ENCODE measurements at places on chromosomes 5 and 9.

- no peak for DNase-seq
Observed at GRCh38 chr5:125012727-125013451, 266.4 kb upstream of the ZNF608 start.

- DNase-seq = no peak
Observed at GRCh38 chr5:168093200-168093910, 198.1 kb upstream of the WWC1 start.

GRCh38 chr5:488241-488640 is 36.0 kb downstream of the SLC9A3 start:
- no peak for DNase-seq

DNA sequence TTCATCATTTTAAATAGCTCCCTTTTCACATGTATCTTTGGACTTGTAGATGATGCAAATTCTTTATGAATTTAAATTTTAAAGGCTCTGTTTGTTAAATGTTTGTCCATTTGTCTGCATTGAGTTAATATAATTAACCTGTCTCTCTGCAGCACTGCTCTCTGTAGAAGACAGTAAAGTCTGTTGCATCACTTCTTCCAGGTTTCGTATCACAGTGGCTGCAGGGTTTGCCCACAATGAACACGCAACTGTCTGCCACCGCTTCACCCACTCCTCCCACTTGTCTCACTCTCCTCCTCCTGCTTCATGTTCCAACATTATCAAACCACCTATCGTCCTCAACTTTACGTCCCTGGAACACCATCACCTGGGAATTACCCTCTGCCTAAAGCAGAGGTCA is 231.3 kb upstream of the SLC30A5 start:
- no peak for DNase-seq

DNA sequence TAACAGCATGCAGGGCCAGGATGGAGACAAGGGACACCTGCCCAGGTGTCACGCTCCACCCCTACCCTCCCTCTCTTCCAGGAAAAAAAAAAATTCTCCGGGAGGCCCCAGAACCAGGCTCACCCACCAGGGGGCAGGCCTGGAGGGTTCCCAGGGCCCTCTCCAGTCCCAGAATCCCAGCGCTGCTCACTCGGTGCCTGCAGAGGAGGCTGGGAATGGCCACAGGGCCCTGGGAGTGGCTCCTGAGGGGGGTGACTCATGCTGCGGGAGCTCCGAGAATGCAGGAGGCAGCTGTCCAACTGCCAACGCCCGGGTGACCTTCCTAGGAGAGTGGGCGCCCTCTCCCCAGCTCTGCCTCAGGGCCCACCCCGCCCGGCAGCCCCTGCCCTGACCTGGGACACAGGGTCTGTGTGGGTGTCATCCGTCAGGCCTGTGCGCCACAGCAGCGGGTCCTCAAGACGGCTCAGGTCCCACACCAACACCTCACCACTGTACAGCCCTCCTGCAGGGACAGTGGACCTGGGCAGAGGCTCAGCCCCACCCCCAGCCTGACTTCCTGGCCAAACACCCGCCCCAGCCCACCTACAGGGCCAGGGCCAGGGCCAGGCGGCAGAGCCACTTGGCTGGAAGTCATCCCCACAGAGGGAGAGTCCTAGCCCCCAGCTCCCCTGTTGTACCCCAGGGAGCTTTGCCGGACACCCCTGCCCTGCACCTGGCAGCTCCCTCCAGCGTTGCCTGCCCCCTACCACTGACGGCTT is 21.2 kb downstream of the DYNC2I2 start:
- DNase-seq = no peak

GRCh38 chr9:31733166-31733565 is 651.3 kb upstream of the ACO1 start:
- no peak for DNase-seq

- no peak for DNase-seq
Observed at GRCh38 chr5:137446615-137447014, 52.5 kb downstream of the SPOCK1 start.

GRCh38 chr5:72160329-72160728 is 53.1 kb downstream of the MAP1B start:
- no peak for DNase-seq

DNA sequence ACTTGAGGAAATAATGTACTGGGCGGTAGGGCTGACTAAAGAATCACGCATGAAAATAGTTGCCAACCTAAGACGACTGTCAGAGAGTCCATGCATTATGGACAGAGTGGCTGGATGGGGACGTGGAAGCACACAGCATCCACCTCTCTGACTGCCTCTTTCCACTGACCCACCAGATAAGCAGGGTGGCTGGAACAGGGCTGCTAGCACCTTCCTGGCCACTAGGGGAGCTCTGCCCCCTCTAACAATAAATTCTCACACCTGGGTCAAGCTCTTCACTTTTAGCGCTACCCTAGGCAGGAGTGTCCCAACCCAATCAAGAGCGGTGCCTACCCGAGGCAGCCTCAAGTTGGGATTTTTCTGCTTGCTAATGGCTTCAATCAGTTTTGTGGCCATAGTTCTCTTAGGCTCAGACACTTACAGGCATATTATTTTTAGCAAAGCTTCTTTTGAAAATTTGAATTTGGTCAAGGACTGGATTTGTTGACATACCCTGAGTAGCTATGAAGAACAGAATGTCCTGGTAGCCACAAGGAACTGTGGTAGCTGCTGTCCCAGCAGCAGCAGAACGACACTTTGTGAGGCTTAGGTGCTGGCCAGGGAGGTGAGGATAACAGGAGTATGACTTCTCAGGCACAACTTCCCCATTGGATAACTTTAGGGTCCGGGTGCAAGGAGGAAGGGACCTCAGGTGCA is 6.9 kb upstream of the TPM2 start:
- peak; percentile 27 for DNase-seq

DNA sequence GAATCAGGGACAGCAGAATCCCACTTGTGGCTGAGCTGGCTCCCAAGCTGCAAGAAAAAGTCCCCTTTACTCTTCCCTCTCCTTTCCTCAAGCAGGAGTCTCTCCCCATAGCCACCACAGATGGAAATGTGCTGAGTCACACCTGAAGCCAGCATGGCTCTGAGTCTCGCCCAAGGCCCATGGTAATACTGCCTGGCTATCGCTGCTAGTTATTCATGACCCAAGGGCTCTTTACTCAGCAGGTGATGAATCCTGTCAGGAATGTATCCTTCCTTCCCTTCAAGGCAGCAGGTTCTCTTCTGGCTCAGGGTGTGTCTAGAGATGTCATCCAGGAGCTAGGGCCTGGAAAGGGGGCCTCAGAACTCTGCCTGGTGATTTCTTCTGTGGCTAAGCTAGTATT is 403.3 kb upstream of the PTPRD start:
- DNase-seq = no peak

- DNase-seq = no peak
Observed at GRCh38 chr9:80649496-80649895, 1039.9 kb downstream of the TLE1 start.

- DNase-seq = no peak
Observed at GRCh38 chr5:91168859-91169258, 214.3 kb downstream of the ARRDC3 start.

- no peak for DNase-seq
Observed at GRCh38 chr5:52378237-52378636, 409.5 kb upstream of the ITGA1 start.

DNA sequence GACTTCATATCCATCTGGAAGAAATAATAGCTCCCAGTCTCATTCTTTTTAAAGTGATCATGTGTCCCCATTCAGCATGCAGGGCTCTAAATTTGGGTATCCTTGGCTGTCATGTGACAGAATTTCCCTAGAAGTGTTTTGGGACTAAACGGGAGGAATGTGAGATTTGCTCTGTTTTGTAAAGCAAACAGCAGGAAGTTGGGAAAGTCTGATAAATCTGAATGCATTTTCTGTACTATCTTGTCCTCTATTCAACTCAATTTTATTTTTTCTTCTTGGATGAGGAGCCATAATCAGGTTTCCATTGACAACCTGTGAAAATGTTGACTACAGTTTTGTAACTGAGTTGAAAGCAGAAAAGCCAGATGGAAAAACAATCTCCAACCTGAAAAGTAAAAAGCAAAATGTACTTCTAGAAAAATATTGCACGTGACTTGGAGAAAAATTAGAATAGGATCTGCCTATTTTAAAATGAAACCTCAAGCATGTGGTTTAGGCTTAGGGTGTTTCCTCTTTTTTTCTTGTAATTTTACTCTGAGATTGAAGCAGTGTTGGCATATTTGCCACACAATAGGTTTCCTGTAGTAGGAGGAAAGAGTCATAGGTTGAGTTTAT is 76.2 kb upstream of the IL6ST start:
- no peak for DNase-seq

- no peak for DNase-seq
Observed at GRCh38 chr5:76691467-76692273, 24.3 kb upstream of the F2R start.

- no peak for DNase-seq
Observed at GRCh38 chr5:103744159-103744558, 181.6 kb upstream of the NUDT12 start.

DNA sequence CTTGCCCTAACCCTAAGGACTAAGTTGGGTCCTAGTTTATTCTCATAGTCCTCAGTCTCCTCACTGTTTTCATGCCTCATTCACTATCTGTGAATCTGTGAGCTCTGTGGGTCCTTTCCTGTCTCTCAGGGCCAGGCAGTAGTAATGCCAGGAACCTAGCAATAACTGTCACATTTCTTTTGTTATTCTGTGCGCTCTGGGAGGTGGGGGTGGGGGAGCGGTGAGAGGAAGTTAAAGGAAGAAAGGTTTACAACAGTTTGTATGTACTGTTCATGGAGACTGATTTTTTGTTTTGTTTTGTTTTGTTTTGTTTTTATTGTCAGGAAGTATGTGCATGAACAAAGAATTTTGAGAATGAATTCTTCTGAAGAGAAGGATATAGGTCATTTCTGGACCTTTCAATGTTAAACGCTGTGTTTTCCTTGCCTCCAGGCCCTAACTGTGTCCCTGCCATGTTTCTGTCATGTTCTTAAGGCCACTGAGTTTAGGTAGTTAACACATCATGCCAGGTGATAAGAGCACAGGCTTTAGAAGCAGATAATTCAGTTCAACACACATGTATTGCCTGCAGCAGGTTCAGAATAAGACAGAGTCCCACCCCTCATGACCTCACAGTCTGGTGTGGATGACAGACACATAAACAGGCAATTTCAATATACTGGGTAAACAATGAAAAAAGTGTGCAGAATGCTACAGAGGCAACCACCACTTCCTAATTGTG is 13.3 kb upstream of the FEM1C start:
- no peak for DNase-seq

DNA sequence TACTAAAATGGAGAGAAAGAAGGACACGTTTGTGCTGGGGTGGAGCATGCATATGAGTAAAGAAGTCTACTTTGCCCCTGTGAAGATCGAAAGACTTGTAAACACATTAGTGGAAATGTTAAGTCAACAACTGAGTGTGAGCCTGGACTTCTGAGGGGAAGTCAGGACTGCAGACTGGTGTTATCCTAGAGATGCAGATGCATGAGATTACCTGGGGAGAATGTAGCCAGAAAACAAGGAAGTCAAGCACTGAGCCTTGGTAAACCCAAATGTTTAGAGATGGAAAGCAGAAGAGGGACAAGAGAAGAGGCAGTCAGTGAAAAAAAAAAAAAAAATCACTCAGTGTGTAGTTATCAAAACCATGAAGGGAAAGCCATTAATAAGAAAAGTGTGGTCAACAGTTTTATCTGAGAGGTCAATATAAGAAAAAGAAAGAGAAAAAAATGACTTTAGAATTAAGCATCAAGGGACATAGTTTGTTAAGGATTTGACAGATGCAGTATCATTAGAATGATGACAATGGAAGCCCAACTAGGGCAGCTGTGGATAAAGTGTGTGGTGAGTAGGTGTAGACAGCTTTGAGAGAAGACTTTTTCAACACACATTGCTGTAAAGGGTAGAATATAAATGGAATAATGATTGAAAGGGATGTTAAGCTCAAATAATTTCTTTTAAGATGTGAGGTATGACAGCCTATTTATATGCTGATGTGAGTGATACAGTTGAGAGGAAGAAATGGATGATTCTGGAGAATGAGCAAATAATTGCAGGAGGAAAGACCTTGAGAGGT is 22.2 kb downstream of the JAKMIP2 start:
- DNase-seq = no peak

- DNase-seq = no peak
Observed at GRCh38 chr9:32839013-32839885, 55.9 kb downstream of the TMEM215 start.

DNA sequence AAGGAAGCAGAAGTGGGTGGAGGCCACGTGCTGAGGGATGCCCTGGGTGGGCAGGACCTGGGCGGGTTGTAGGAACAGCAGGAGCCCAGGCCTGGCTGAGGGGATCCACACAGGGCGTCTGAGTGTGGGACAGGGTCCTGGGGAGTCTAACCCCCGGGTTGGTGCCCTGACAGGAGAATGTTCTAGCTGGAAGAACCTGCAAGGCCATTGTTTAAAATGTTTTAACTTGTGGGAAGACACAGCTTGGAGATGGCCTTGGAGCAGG is 33.9 kb upstream of the SUSD3 start:
- DNase-seq = no peak

- DNase-seq = no peak
Observed at GRCh38 chr9:75063556-75064305, 24.2 kb downstream of the NMRK1 start.

DNA sequence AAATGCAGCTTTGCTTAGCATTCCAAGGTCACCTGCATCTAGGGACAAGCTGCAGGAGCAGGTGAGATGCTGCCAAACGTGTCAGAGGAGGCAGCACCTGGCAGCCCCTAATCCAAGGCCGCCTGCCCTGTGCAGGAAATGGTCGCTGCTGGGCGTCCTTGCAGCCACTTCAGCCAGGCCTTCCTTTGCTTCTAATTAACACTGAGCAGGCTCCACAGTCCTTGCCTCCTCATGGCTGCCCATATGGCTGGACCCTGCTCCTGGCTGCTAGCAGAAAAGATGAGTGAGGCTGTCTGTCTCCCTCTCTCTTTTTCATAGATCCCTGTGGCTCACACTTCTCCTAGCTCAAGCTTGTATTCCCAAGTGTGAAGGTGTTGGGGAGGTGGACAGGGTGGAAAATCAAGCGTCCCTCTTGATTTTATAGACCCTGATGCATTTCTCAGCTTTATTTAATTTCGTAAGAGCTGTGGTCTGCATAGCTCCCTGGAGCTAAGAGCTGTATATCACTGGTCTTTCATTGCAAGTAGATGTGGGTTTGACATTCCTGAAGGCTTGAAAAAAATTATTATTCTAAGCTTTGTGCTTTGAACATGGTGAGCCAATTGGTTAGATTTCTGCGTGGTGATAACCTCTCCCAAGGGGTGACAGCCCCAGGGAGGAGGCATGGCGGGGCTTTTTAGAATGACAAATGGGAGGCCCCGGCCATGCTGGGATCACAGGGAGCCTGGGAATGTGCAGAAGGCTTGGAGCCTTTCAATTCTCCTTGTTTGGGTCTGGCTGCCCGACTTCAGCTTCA is 193.8 kb downstream of the SLIT3 start:
- DNase-seq = no peak

DNA sequence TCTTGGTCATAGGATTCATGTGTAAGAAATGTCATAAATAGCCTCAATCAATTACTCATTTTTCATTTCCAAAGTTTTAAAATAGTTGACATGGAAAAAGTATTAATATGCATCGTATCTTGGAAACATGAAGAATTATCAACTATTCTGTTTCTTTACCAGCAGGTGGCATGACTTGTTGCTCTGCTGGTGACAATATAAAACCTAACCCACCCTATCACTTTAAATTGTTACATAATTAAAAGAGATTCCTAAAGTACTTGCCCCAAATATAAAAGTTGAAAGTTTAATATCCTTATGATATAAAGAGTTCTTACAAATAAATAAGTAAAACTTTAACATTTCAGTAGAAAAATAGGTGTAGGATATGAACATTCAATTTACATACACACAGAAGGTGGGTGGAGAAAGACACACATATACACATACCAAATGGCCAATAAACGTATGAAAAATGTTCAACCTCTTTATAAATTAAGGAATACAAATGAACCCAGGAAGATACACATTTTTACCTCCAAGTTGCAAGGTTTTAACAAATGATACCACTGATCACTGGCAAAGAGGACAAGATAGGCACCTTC is 30.6 kb downstream of the MAP1B start:
- DNase-seq = no peak
